Left lobe of liver (tissue), 2 donors: ENCODE measurements at places on chromosomes 5 and 9. TPM values are rescaled to one million over a fixed set of nuclear protein-coding genes. Genes with fewer than 3 reads are reported as not detected.

The NPR3 gene
- 3.5 TPM for total RNA-seq

The OLFML2A gene
- total RNA-seq: 0.35 TPM

The JAKMIP2 gene
- 0.40 TPM for total RNA-seq

The SHOC1 gene
- total RNA-seq: not detected

The IFNA13 gene
- not detected for total RNA-seq

The HBEGF gene
- 0.70 TPM for total RNA-seq

The AIF1L gene
- total RNA-seq: 0.83 TPM

The NUP214 gene
- 21.9 TPM for total RNA-seq

The TTC23L gene
- not detected for total RNA-seq

The SLC6A7 gene
- not detected for total RNA-seq

The ENG gene
- total RNA-seq: 34.1 TPM
